AG09309 (cell line): ENCODE measurements at places on chromosomes 12 and 14.

GRCh38 chr12:112705037-112705632, 86.4 kb upstream of the RPH3A start:
- no peak for DNase-seq

DNA sequence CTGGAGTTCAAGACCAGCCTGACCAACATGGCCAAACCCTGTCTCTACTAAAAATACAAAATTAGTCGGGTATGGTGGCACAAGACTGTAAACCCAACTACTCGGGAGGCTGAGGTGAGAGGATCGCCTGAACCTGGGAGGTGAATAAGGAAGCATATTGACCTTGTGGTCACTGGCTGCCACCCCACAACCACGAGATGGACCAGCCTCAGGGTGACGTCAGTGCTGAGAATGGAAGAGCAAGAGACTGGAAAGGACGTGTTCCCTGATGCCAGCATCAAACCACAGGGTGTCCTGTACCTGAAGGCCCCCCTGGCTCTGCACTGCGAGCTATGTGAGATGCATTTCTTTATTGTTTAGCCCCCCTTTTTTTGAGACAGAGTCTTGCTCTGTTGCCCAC, 45.9 kb upstream of the BDKRB2 start:
- DNase-seq: no peak

DNA sequence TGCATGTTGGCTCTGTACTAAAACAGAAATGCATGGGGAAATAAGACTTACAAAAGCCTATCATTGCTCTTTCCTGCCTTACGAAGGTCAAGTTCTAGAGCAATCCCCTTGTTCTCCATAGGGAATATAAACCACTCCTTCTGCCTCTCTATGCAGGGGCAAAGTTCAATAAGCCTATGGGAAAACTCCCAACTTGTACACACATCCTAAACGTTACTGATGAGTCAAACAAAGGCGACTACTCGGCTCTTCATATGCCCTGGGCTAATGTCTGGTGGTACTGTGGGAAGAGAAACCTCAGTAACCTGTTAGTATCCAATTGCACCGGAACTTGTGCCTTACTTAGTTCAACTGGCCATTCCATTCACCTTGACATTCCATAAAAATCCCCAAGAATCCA, 32.7 kb downstream of the PRMT8 start:
- DNase-seq: no peak

DNA sequence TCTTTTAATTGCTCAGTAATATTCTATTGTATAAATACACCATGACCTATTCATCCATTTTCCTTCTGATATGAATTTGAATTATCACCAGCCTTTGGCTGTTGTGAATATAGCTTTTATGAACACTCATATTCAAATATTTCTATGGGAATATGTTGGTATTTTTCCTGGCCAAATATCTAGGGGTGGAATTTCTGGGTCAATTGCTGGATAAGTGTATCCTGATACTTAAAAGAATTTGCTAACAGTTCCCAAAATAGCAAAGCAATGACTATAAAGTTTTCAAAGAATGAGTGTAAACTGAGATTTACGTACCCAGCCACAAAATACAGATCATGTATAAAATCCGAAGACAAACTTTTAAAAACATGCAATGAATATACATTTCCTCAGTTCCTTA, 148.7 kb upstream of the CLEC14A start:
- peak; percentile 16 for DNase-seq

GRCh38 chr12:88242939-88243338, 100.8 kb downstream of the TMTC3 start:
- DNase-seq: no peak

DNA sequence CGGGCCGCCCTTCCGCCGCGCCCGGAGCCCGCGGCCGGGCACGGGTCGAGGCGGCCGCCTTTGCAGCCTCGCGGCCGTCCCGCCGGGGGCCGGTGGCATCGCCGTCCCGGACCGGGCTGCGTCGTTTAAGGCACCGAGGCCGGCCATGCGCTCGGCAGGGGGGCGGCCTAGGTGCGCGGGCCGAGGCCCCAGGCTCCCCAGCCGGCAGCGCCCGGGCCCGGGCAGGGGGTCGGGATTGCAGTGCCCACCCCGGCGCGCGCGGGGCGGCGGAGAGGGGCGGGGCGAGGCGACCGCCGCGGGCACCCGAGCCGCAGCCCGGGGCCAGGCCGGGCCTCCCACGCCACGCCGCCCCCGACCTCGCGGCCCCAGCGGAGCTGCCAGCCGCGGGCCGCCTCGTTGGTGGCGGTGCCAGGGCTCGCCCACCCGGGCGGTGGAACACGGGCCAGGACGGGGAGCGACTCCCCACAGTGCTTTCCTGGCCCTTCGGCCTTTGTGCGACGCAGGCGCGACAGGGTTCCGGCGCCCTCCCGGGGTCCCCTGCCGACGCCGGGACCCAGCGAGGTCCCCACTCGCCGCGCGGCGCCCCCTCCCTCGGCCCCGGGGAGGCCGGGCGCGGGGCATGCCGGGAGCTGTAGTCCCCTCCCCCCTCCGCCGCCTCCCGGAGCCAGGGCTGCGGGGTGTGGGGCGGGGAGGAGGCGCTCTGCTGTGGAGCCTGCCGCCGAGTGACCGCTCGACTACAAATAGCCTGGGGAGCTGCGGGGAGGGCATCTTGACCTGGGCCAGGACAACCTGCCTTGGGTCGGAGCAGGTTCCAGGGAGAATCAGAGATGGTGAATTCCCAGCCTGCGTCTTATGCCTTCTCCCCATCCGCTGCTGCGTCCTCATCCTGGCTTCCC, 769 bp downstream of the FKBP4 start:
- no peak for DNase-seq

DNA sequence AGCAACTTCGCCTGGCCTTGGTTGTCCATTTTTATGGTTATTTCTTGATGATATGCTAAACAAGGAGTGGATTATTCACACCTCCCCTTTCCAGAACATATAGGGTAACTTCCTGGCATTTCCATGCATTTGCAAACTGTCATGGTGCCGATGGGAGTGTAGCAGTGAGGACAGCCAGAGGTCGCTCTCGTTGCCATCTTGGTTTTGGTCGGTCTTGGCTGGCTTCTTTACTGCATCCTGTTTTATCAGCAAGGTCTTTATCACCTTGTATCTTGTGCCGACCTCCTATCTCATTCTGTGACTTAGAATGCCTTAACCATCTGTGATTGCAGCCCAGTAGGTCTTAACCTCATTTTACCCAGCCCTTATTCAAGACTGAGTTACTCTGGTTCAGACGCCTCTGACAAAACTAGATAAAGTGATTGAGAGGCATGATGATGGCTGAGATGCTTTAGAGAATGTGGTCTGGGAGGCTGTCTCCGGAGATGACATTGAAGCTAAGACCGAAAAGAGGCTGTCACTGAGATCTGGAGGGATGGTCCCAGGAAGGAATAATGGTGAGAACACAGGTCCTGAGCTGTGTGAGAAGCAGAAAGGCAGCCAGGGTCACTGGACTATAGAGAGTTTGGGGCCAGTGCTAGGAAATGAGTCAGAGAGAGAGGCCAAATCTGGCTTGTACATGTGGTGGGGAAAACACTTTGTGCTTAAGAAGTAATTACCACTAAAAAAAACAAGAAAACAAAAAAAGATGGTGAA, 2.9 kb downstream of the GLT1D1 start:
- no peak for DNase-seq

GRCh38 chr12:124952295-124952694, 36.6 kb downstream of the DHX37 start:
- DNase-seq: no peak

DNA sequence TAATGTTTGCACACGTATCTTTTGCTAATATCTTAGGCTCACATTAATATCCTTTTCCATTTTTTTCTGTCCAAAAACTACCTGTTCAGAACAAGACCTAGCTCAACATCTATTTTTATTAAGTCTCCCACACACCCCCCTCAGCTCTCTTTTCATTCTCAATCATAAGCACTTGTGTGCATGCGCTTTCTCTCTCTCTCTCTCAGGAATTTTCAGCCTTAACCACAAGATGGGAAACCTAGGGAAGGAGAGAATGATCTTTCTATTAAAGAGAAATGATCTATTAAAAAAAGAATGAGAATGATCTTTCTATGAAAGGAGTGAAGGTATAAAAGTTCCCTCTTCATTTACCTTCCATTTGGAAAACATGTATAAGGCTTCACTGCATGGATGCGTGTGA, 39.7 kb upstream of the AP4S1 start:
- DNase-seq: no peak

- DNase-seq: no peak
Measured at GRCh38 chr14:39085933-39086332, 17.1 kb downstream of the SEC23A start.

DNA sequence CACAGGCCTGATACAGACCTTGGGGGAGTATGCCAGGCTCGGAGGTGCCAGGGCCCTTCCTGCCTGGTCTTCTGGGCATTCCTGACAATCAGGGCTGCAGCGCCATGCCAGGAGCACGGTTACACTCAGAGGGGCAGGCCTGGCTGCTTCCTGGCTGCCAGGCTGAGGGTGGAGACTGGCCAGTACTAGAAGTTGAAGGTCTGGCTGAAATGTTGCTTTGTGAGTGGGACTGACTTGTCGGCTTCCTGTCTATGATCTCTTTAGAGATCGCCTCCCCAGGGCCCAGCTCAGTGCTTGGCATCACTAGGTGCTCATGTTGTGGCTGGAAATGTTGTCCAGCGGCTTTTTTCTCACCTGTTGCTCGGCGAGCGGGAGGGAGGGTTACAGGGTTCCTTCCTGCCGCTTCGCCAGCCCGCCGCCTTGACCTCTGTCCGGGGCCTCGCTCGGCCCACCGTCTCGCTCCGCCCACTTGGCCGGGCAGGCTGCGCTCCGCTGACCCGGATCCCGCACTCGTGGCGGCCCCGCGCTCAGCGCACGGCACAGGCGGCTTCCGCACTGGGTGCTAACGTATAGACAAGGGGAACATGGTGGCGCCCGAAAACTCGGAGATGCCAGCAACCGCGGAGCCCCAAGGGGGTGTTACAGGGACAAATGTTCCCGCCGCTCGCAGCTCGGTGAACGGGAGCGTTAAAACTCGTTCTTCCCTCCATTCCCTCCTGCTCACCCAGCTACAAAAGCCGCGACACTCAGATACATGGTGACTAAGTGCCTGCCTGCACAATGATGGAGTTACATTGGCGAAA, 32.6 kb downstream of the PAPLN start:
- no peak for DNase-seq

GRCh38 chr14:64720131-64720576, 15.9 kb downstream of the PLEKHG3 start:
- DNase-seq: peak; percentile 39
